Natural killer cell (primary cell): ENCODE measurements at places on chromosomes 16 and 17. TPM values are rescaled to one million over a fixed set of nuclear protein-coding genes. Genes with fewer than 3 reads are reported as not detected.

CACNG1 gene
- total RNA-seq, result not detected

TNFRSF17 gene
- total RNA-seq, result not detected

NUP88 gene
- 112 TPM for total RNA-seq

CCDC154 gene
- total RNA-seq, result 0.88 TPM

SGCA gene
- not detected for total RNA-seq

SCARF1 gene
- 0.59 TPM for total RNA-seq

MT4 gene
- total RNA-seq, result not detected

ADGRG1 gene
- 830 TPM for total RNA-seq

MYH2 gene
- total RNA-seq, result not detected

PHF12 gene
- 177 TPM for total RNA-seq

MPV17L gene
- total RNA-seq, result 0.12 TPM
